Fibroblast of mammary gland (primary cell): ENCODE measurements at places on chromosomes 1 and 21.
A peak's percentile ranks its signal among the peaks of the same experiment; 100 is the strongest.

DNA sequence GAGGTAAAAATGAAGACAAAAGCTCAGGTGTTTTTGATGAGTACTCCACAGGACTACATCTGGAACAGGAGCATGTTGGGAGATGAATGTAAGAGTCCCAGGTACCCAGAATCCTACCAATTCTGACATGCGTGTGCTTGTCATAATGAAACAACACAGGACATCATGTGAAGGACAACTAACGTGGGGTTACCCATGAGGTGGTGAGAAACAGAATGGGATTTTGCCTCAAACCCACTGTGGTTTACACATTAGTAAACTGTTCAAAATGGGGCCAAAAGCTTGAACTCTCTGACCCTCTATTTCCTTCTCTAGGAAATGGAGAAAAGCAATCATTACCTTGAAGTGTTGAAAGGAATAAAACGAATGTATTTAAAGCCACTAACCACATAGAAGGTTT lies 266.2 kb downstream of the RGS7 start:
- no peak for DNase-seq

DNA sequence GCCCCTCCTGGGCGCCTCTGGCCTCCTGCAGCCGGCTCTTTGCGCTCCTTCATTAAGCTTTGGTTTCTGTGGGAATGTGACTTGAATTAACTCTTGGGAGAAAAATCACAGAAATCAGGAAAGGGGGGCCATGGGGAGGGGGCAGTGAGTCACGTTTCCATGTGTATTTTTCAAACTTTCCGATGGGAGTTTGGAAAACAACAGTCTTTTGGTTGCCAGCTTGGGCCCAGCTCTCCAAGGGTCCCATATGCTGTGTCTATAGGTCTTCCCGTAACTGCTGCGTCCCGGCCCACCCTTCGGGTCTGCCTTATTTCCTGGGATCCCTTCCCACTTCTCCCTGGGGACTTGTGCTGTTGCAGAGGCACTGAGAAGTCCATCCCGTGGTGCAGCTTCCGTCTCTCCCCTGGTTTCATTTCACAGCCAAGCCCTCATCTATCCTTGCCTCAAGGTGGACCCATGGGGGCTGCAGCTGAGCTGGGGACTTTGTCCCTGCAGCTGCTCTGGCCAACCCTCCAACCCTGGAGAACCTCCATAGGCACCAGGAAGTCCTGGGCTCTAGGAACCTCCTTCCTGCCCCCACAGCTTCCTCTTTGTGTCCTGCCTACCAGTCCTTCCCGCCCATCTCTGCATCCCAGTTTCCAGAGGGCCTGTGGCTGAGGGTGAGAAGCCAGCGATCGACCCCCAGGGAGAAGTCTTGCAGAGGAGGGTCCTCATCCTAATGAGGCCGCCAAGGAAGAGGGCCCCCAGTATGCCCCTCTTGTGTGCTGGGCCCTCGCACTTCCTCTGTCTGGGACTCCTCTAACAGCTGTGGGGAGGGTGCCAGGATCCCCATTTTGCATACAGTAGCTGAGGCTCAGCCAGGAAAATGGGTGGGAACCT lies 11.6 kb upstream of the LMNA start:
- peak; percentile 82 for DNase-seq

DNA sequence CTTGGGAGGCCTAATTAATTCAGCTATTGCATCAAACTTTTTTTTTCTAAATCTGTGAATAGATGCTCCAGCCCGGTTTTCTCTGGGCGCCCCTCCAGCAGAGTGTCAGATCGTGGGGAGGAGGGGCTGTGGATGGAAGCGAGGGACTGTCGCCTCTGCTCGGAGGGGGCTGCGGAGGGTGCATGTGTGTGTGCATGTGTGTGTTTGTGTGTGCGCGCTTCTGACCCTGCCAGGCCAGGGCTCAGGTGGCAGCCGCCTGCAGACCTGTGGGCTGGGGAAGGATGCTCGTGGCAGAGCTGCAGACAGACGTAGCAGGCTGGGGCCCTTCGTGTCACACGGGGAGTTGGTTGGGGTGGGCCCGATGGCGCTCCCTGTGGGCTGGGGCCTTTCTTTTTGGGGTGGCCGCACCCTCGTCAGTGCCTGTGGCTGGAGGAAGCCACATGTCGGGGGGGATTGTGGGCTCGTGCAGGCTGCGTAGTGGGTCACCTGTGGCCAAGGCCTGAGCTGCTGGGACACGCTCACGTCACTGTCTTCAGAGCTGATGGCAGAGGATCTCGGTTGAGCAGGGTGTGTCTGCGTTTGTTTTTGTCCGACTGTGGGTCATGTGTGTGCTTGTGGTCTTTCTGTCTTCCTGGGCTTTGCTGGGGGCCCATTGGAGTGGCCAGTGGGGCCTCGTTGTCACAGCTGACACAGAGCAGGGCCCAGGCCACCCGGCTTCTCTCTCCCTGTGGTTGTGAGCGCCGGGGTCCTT lies 2.8 kb downstream of the SKI start:
- DNase-seq = peak; percentile 39

DNA sequence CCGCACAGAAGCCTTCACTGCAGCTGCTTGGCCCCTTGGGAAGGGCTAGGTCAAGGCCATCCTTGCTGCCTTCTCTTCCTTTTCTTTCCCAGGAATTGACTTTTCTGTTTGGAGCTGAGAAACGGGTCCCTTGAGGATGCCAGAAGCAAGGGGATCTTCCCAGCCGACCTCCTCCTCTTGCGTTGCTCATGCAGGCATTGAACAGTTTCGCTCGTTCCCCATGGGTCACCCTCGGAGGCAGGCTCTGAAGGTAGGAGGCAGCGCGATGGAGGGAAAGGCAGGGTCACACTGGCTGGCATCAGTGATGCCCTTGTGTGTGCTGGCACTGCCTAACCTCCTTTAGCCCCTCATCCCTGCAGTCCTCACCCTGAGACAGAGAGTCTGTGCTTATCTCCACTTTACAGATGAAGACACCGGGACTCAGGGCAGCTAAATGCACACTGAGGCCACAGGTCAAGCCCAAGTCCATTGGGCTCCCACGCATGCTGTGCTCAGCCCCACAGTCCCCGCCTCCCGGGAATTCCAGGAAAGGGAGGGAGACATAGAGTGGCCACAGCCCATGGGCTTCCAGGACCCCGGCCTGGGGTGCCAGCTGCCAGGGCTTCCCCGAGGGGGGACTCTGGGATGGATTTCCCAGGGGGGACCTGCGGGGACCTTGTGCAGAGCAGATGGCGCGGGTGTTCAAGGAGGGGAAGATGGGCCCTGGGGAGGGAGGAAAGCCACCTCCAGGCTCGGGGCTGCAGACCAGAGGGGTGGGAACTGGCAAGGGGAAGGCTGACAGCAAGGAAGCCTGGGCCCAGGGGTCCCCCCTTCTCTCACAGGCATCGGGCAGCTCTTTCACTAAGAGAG lies 90.2 kb downstream of the SPSB1 start:
- DNase-seq = no peak

- no peak for DNase-seq
Observed at GRCh38 chr21:26082549-26082948, 88.0 kb downstream of the APP start.

DNA sequence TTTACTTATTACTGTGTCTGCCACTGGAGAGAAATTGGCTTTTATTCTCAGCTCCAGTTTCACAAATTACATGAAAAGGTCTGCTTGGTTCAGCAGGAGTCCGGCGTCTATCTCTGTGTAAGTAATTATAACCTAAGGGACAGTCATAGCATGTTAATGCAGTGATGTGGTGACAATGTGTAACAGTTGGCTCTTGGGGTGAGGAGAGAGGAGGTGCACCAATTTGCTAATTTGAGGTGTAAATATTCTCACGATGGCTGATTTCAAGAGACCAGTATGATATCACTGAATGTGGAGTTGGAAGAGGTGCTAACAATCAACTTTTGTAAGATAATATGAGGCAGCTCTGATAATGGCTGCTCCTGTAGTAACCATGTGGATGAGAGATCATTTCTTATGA lies 86.1 kb downstream of the CTH start:
- DNase-seq = no peak

DNA sequence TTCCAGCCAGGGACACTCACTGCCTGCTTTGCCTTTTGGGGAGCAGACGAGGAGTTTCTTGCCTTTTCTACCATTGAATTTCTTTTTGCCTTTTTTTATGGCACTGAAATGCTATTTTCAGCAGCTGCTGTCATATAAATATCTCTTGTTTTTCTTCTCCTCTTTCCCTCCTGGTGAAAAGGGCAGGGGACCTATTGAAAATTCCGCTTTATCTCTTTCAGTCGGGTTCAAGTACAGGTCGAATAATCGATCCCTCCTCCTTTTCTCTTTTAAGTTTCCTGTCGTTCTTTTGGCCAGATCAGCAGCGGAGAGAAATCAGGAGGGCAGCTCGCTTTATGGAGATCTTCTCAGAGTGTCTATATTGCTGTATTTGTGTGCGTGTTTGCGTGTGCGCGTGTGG lies 67.4 kb upstream of the CASZ1 start:
- DNase-seq = no peak

DNA sequence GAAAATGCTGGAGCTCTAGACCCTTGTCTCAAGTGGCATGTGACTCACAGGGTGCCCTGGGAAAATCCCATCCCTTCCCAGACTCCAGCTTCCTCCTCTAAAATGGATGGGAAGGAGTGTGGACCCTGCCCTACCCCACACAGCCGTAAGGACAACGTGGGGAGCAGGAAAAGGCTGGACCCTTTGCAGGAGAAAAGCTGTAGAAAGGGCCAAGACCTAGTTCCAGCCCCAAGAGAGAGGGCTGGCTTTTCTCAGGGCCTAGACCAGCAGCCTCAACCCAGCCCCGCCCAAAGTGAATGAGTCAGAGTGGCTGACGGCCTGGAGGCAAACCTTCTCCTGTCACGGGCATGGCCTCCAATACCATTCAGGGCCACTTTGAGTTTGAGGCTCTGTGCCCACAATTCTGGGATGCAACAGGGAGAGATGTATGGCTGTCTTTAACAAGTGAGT lies 1.1 kb downstream of the LAMB3 start:
- DNase-seq = peak; percentile 82

DNA sequence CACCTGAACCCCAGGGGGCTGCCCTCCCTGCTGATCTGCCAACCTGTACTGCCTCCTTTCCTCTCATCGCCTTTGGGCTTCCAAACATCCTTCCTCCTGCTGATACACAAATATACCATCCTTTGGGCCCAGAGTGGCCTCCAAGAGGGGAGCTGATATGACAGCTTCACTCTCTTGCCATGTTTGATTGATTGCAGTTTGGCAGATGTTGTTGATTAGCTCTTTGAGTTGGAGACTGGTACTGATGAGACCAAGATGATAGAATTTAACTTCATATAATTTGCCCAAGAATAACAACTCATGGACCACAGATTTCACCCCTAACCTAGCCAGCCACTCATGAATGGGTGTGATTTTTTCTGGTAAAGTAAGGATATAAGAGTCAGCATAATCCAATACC lies 227.8 kb downstream of the HHAT start:
- DNase-seq = no peak

DNA sequence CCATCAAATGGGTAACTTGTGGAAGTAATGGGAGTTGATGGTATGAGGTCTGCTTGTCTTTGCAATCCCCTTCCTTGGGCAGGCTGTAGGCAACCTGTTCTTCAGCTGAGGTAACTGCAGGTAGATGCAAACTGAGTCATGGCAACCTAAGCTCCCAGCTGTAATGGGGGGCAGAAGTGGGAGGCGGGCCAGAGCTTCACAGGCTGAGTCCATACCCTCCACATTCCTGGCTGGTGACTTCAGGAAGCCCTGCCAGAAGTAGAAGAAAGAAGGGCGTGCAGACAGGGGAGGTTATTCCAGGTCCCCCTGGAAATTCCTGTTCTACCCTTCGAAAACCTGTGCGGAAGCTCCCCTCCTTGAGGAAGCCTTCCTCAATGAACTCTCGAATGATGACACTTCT lies 44.9 kb downstream of the ARHGEF11 start:
- no peak for DNase-seq

GRCh38 chr1:2294033-2294724 lies 66.1 kb downstream of the SKI start:
- peak; percentile 51 for DNase-seq

- DNase-seq = no peak
Observed at GRCh38 chr1:22241250-22241649, 98.4 kb upstream of the WNT4 start.

GRCh38 chr21:15211491-15212133 lies 146.8 kb upstream of the NRIP1 start:
- DNase-seq = no peak

- no peak for DNase-seq
Observed at GRCh38 chr1:202014915-202015661, 4.7 kb downstream of the ELF3 start.

DNA sequence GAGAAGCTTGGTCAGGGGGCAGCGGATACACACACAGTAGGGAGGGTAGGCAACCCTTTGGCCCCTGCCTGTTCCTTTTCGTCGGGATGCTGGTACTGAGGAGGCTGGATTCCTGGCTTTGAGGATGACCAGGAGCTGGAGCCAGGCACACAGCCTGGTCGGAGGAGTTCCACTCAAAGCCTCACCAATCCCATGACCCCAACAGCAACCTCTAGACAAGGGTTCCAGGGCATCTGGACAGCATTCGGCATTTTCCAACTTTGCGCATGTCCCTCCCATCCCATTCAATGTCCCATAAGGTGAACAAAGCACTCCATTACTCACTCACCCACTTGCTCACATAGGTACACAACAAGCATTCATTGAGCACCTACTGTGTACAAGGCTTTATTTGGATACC lies 42.6 kb upstream of the HMGB4 start:
- no peak for DNase-seq

- no peak for DNase-seq
Observed at GRCh38 chr1:41735631-41736260, 183.0 kb downstream of the HIVEP3 start.

DNA sequence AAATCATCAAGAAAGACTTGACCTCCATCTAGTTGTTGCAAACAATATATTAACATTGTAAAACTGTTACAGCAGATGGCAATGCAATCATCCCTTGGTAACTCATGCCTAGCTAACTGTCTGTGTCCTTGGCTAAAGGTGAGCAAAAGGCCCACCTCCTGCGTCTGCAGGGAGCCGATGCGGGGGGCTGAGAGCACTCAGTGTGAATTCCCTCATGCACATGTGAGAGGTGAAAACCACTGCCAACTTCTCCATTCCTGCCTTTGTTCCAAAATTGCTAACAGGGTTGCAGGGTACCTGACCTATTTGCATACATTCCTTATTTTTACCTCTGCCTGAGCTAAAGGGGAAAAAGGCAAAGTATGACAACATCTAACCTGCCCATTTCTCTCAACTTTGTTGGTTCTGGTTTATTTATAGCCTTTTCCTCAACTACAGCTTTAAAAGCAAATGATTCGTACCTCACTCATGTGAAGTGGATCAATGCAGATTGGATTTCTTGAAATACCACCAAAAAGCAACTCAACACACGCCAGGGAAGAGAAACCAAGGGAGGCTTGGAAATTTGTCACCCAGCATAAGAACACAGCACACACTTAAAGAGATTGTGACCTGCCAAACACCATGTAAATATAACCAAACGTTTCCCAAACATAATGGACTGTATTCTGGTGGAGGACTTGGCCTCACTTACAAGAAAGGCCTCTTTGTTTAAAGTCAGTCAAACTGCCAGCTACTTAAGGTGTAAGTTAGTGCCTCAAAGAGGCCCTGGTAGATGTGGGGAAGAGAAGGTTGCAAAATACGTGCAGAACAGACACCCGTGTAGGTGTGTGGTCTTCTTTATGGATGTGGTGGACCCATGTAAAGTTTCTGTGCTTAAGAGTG lies 651.0 kb downstream of the SMYD3 start:
- no peak for DNase-seq

- DNase-seq = peak; percentile 27
Observed at GRCh38 chr1:246001837-246002230, 505.2 kb downstream of the SMYD3 start.

GRCh38 chr1:156963621-156964020 lies 43.2 kb downstream of the LRRC71 start:
- no peak for DNase-seq
